ENCODE measurements at places on chromosomes 6 and 20.

GRCh38 chr6:48229841-48230240 lies 118.8 kb upstream of the PTCHD4 start:
- no peak for DNase-seq

GRCh38 chr6:161459008-161459615 lies 185.3 kb upstream of the AGPAT4 start:
- no peak for DNase-seq

GRCh38 chr6:20349225-20349624 lies 52.5 kb upstream of the E2F3 start:
- DNase-seq: no peak

DNA sequence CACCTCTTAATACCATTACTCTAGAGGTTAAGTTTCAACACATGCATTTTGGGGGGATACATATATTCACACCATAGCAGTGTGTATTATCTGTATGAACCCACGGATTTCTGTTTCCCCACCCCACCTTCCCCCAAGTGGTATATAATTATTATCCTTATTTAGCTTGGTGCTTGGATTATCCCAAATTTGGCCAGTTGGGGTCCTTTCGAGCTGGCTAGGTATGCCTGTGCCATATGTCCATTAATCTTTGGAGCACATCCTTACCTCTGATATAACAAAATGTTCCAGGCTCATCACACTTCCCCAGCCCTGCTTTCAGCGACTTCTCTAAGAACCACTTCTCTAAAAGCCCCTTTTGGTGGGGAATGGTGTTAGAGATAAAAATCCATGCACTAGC lies 118.7 kb upstream of the MLIP start:
- DNase-seq: no peak

GRCh38 chr6:168373389-168373788 lies 53.8 kb upstream of the DACT2 start:
- DNase-seq: no peak

- no peak for DNase-seq
Observed at GRCh38 chr6:88585276-88585692, 378.1 kb downstream of the RNGTT start.

DNA sequence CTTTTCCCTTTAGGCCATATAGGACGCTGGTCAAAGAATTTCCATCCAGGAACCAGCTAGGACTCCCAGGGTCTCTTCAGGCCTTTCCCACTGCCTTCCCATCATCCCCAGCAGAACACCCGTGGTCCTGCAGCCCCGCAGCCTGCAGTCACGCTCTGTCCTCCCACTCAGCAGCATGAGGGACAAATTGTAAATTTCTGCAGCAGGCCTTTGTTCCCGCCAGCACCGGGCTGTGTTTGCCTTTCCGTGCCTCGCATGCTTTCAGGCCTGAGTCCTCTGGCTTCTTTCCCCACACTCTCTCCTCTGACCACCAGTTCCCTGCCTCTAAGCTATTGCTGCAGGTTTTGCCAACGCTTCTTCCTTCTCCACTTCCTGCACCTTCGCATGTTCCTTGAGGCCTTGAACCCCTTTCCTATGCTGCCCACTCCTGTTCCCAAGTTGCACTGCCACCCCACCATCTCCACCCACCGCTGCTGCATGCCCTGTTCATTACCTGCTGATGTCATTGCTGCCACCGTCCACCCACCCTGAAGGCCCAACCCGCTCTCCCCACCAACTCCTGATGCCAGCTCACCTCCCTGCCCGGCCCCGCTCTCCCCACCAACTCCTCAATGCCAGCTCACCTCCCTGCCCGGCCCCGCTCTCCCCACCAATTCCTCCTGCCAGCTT lies 49.8 kb downstream of the RNASET2 start:
- no peak for DNase-seq
